CD14-positive monocyte (primary cell): ENCODE measurements at places on chromosomes 5 and 9. TPM values are rescaled to one million over a fixed set of nuclear protein-coding genes. Genes with fewer than 3 reads are reported as not detected.
A peak's percentile ranks its signal among the peaks of the same experiment; 100 is the strongest.

Gene HBEGF
- polyA plus RNA-seq = 25.2 TPM

Gene CSF2
- polyA plus RNA-seq = not detected

GRCh38 chr9:126233913-126234525, 92.6 kb upstream of the MVB12B start:
- H3K36me3 ChIP-seq = no peaks in the 10 kb centered on the region
- H3K4me1 ChIP-seq = no peaks in the 10 kb centered on the region
- no peak overlapping the region for H3K27ac ChIP-seq
- H3K4me3 ChIP-seq = no peak overlapping the region
- DNase-seq = no peak
- no peaks in the 10 kb centered on the region for H3K27me3 ChIP-seq

- no peak for DNase-seq
- H3K27ac ChIP-seq = no peak overlapping the region
- H3K4me1 ChIP-seq = peaks cover 36% of the 10 kb centered on the region
- H3K36me3 ChIP-seq = no peaks in the 10 kb centered on the region
These were observed 194.9 kb downstream of the PALM2AKAP2 start for GRCh38 chr9:109974918-109975276.

DNA sequence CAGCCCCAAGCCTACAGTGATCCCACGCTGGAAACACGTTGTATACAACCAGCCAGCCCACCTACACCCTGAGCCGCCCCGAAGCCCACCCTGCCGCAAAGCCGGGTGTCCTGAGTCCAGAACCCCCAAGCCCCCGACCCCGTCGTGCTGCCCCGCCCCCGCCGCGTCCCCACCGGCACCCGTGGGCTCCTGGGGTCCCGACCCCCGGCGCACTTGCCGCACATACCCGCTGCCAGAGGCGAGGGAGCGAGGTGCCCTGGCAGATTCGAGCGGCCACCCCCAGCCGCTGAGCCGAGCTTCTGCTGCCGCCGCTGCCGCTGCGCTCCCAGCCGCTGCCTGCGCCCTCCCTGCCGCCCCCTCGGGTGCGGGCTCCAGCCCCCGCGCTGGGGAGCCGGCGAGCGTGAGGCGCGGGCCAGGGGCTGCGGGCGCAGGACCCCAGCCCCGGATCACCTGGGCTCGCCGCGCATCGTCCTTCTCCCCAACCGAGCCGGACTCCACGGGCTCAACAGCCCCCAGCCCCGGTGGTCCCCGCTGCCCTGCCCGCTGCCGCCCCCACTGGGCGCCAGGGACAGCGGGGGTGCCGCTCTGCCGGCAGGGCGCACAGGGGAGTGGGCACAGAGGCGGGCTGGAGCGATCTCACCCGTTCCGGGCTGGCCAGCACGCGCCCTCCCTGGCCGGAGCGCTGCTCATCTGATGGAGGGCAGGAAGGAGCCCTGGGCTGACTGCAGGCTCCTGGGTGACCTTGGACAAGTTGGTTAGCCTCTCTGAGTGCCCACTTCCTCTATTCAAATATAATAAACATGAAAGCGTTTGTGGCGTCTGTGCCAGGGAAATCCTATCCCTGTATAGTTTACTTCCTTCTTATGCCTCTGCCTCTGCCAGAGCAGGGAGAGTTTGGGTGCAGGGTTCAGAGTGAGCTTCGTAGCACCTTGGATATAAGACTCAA, at the start of gene HTR4:
Gene HTR4, minus strand, starts transcription at position 692 of the 946 bp plus-strand sequence. CDS start 17,513 bp downstream, outside the sequence.
- DNase-seq = no peak
- H3K27me3 ChIP-seq = peaks cover 41% of the 10 kb centered on the region
- no peak within 1 kb of the TSS for H3K4me3 ChIP-seq
- no peaks in the 10 kb centered on the region for H3K36me3 ChIP-seq
- no peak within 1 kb of the TSS for H3K27ac ChIP-seq

Gene GRXCR2
- not detected in 2 replicates for polyA plus RNA-seq

- H3K4me3 ChIP-seq = no peak overlapping the region
- peaks cover 27% of the 10 kb centered on the region for H3K27me3 ChIP-seq
- no peak overlapping the region for H3K27ac ChIP-seq
- no peaks in the 10 kb centered on the region for H3K36me3 ChIP-seq
- H3K4me1 ChIP-seq = peaks cover 16% of the 10 kb centered on the region
These were observed 231.9 kb downstream of the MAST4 start for GRCh38 chr5:66828046-66828547.

Gene SPINK4
- not detected in 2 replicates for polyA plus RNA-seq

DNA sequence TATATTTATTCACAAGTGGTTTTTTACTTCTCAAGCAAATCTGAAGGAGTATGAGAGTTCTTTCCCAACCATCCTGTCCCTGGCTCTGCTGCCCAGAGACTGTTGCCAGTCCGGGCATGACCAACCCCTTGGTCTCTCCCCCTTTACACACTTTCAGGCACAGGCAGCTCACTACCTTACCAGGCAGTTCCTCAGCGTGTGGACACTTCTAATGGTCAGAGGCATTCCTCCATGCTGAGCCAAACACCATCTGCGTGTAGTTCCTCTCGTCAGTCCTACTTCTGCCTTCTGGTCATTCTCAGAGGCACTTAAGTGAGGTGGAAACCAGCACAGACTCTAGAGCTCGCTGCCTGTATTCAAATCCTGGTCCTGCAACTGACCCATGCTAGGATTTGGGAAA, 56.1 kb downstream of the TSTD2 start:
- no peaks in the 10 kb centered on the region for H3K27me3 ChIP-seq
- H3K36me3 ChIP-seq = no peaks in the 10 kb centered on the region
- H3K27ac ChIP-seq = no peak overlapping the region
- peaks cover 10% of the 10 kb centered on the region for H3K4me1 ChIP-seq

DNA sequence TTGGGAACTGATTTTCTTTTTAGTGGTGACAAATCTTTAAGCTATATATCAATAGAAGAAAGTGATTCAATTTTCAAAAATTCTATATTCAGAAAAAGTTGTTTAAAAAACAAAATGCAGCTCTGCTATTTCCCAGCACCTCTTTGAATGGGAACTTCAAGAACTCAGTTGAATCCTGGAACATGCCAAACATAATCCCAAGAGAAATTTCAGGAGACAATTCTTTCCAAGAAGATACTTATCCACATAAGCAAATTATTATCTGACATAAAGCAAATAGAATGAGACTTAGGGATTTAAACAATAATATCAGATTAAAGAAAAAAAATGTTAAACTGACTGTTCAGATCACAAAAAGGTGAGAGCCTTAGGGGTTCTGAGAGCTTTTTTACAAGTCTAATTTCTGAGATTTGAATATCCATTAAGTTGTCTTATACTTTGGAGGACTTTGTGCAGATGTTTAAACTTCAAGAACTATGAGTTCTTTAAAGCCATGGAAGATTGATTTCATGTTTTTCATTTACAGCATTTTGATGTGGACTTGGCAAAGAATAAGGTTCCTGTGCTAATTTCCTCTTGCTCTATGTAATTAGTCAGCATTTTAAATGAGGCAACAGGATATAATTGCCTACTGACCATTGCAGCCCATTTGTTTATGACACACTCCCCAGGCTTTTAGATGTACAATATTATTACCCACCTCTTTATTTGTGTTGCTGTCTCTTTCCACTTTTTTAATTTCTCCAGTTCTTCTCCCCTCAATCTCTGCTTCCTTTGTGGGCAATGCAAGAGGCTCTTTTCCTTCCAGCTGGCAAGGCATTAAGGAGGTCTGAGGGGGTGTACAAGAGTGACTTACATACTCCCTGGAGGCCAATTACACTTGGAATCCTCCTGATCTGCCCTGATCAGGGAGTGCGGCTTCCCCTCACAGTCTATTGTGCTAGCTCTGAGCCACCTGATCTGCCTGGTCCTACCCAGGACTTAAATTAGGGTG, 419.1 kb downstream of the NR2F1-AS1 start:
- no peaks in the 10 kb centered on the region for H3K36me3 ChIP-seq
- no peaks in the 10 kb centered on the region for H3K27me3 ChIP-seq
- H3K4me3 ChIP-seq = no peak overlapping the region
- H3K4me1 ChIP-seq = no peaks in the 10 kb centered on the region
- H3K27ac ChIP-seq = no peak overlapping the region
- DNase-seq = no peak

DNA sequence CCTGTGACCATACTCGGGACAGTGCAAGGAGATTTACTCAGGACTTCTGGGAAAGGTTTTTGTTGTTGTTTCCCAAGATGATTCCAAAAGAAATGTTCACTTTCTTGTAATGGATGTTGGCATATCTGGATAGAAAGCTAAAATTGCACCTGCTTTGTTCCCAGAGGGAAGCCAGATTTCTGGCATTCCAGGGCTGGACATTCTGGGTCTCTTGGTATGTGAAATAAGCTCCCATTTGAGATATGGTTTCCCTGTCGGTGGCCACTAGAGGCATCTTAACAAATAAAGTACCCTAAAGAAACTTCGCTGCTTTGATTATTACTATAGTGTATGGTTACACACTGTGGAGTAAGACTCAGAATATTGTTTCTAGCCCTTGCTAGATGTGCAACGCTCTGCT, 737.3 kb downstream of the BRINP1 start:
- no peaks in the 10 kb centered on the region for H3K36me3 ChIP-seq
- DNase-seq = no peak
- H3K4me1 ChIP-seq = no peaks in the 10 kb centered on the region
- no peaks in the 10 kb centered on the region for H3K27me3 ChIP-seq
- H3K27ac ChIP-seq = no peak overlapping the region

Gene HMCN2
- not detected for polyA plus RNA-seq

GRCh38 chr9:94887721-94888120, 161.2 kb downstream of the AOPEP start:
- H3K4me3 ChIP-seq = no peak overlapping the region
- H3K27ac ChIP-seq = no peak overlapping the region
- H3K27me3 ChIP-seq = no peaks in the 10 kb centered on the region

- no peaks in the 10 kb centered on the region for H3K4me1 ChIP-seq
- no peak overlapping the region for H3K4me3 ChIP-seq
- no peak overlapping the region for H3K27ac ChIP-seq
- no peaks in the 10 kb centered on the region for H3K27me3 ChIP-seq
These were observed 21.8 kb upstream of the ORM1 start for GRCh38 chr9:114300846-114301797.

Gene DRD1
- not detected for polyA plus RNA-seq

DNA sequence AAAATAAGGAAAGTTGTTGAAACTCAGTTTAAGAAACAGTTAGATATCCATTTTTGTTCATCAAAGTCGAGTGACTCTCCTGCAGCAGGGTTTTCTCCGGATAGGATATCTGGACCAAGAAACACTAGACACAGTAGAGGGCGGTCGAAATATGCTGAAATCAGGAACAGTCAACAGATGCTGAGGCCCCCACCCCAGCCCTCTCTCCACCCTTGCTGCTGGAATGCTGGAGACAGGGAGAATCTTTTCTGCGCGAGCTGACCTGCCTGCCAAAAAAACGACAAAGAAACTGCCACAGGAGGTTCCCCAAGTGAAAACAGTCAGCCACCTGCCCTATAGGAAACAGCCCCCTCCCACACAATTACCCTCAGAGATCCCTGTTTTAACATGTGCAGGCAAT, 4.3 kb upstream of the IL13 start:
- H3K4me3 ChIP-seq = no peak overlapping the region
- DNase-seq = no peak
- no peak overlapping the region for H3K27ac ChIP-seq
- no peaks in the 10 kb centered on the region for H3K36me3 ChIP-seq
- peaks cover 7% of the 10 kb centered on the region for H3K4me1 ChIP-seq

DNA sequence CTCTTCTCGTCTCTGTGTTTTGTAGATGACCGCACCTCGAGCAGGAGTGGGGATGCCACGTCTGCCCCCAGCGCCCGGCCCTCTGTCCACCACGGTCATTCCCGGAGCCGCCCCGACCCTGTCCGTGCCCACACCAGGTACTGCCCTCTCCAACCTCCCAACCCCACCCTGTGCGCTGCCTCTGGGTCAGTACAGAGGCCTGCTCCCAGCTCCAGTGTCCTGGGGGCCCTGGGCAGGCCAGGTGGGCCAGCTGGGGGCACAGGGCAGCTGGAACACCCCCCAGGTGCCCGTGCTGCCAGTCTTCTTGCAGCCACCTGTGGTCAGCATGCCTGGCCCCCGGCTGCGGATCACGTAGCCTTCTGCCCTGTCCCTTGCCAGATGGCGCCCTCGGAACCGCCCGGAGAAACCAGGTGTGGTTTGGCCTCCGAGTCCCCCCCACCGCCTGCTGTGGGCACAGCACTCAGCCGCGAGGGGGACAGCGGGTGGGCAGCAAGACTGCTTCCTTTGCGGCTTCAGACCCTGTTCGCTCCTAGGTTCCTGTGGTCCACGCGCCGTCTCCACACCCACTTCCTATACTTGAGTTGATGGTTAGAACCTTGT, 133.7 kb downstream of the WNK2 start:
- no peaks in the 10 kb centered on the region for H3K27me3 ChIP-seq
- no peak overlapping the region for H3K4me3 ChIP-seq
- no peak overlapping the region for H3K27ac ChIP-seq
- H3K4me1 ChIP-seq = no peaks in the 10 kb centered on the region
- no peak for DNase-seq

Gene ZNF483
- not detected for polyA plus RNA-seq

DNA sequence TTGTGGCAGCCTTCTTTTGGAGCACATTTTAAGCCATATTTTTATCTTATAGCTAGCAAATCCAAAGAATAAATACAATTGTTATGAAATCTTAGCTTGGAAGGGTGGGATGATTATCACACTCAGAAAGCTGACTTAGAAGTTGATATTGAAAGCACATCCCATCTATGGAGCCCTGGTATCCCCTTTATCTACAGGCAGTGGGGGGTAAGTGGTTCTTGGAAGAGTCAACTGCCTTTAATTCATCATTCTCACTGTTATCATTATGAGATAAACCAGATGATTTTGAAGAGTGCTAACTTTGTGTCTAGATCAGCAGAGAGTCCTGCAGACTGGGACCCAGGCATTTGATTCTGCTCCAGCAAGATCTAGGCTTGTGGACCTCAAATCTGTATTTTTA, 3.0 kb downstream of the LCP2 start:
- H3K4me3 ChIP-seq = peak overlapping the region; percentile 97
- peaks cover 85% of the 10 kb centered on the region for H3K4me1 ChIP-seq
- H3K36me3 ChIP-seq = peaks cover 43% of the 10 kb centered on the region

Gene PCDHGB7
- polyA plus RNA-seq = 0.03 and 0.04 TPM in 2 replicates

DNA sequence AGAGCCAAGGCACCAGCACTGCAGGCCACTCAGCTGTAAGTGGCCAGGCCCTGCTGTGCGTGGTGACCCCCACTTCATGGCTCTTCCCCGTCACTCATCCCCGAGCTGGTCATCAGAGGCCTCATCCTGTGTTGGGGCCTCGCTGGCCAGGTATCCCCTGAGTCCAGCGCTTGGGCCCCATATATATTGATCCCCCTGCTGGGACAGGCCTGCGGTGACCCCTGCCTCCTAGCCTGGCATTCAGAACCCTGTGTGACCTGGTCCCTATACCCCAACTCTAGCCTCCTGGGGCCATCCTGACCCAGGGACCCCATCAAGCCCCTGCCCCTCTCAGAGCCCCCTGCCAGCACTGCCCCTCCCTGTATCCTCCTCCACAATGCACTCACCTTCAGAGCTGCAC, 12.7 kb downstream of the GBGT1 start:
- H3K4me1 ChIP-seq = peaks cover 25% of the 10 kb centered on the region
- no peak overlapping the region for H3K27ac ChIP-seq
- no peaks in the 10 kb centered on the region for H3K27me3 ChIP-seq
- DNase-seq = no peak
- peaks cover 22% of the 10 kb centered on the region for H3K36me3 ChIP-seq

Gene MEGF9
- 92.8 TPM for polyA plus RNA-seq

Gene TAF1L
- polyA plus RNA-seq = 0.01 TPM in 1 of 2 replicates, not detected in the other

GRCh38 chr5:163890261-163890660, 384.8 kb downstream of the MAT2B start:
- H3K36me3 ChIP-seq = no peaks in the 10 kb centered on the region
- H3K27ac ChIP-seq = no peak overlapping the region
- no peaks in the 10 kb centered on the region for H3K27me3 ChIP-seq
